ENCODE measurements at places on chromosomes 1 and 21. TPM values are rescaled to one million over a fixed set of nuclear protein-coding genes. Genes with fewer than 3 reads are reported as not detected.

Gene INAVA
- not detected for total RNA-seq

Gene NEXN
- 3.6 TPM for total RNA-seq

Gene AMIGO1
- total RNA-seq, result 2.0 TPM

Gene GJC2
- total RNA-seq, result not detected

Gene SPATA46
- not detected for total RNA-seq

Gene KLHDC7A
- not detected for total RNA-seq

Gene MYBPH
- not detected for total RNA-seq

GRCh38 chr21:37758982-37759381 lies 157.3 kb downstream of the KCNJ6 start:
- no peaks in the 10 kb centered on the region for H3K36me3 ChIP-seq
- no peak overlapping the region for H3K4me3 ChIP-seq
- peaks cover 7% of the 10 kb centered on the region for H3K27me3 ChIP-seq
- peak; percentile 52 for DNase-seq
- no peaks in the 10 kb centered on the region for H3K4me1 ChIP-seq

- peaks cover 3% of the 10 kb centered on the region for H3K27me3 ChIP-seq
- no peak overlapping the region for H3K27ac ChIP-seq
Observed at GRCh38 chr21:38793926-38794713, 11.6 kb upstream of the ETS2 start.

DNA sequence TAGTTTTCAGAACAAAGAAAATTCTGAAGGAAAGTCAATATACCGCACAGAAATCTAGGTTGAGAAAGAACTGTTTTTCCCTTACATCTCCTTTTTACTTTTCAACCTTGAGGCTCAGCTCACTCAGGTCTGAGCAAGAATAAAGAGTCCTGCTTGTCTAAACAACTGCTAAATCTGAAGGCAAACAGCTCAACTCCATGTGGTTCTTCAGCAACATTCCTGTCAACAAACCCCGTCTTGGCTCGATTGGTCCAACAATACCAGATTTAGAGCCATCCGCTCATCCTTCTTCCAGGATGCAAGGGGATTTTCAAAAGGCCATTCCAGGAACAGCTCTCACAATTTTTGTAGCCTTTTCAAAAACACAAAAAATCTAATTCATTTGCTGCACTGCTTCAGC lies 119.8 kb downstream of the HLCS start:
- peaks cover 7% of the 10 kb centered on the region for H3K4me1 ChIP-seq
- H3K27ac ChIP-seq, result no peak overlapping the region
- no peak overlapping the region for H3K4me3 ChIP-seq
- H3K36me3 ChIP-seq, result no peaks in the 10 kb centered on the region
- no peaks in the 10 kb centered on the region for H3K27me3 ChIP-seq
- DNase-seq, result no peak

GRCh38 chr1:164519426-164519825 lies 39.6 kb upstream of the PBX1 start:
- H3K36me3 ChIP-seq, result no peaks in the 10 kb centered on the region
- H3K27ac ChIP-seq, result no peak overlapping the region
- no peak overlapping the region for H3K4me3 ChIP-seq
- peaks cover 2% of the 10 kb centered on the region for H3K27me3 ChIP-seq

DNA sequence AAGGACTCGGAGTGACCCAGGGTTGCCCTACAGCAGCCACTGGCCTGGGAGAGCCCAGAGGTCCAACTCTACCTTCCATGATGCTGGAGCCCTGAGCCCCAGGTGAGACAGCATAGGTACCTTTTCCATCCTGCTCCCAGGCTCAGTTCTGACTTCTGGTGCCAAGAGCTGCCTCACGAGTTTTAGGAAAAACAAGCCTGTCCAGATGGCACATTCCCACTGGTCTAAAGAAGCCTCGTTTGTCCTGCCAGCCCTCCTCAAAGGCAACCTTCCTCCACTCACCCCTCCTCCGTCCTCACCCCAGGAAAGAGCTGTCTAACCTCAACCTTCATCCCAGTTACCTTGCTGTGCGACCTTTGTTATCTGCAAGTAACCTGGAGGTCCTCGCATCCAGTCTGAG lies 53.5 kb upstream of the PRELP start:
- no peak overlapping the region for H3K4me3 ChIP-seq
- DNase-seq, result no peak
- H3K27ac ChIP-seq, result no peak overlapping the region
- H3K4me1 ChIP-seq, result no peaks in the 10 kb centered on the region
- peaks cover 9% of the 10 kb centered on the region for H3K27me3 ChIP-seq

DNA sequence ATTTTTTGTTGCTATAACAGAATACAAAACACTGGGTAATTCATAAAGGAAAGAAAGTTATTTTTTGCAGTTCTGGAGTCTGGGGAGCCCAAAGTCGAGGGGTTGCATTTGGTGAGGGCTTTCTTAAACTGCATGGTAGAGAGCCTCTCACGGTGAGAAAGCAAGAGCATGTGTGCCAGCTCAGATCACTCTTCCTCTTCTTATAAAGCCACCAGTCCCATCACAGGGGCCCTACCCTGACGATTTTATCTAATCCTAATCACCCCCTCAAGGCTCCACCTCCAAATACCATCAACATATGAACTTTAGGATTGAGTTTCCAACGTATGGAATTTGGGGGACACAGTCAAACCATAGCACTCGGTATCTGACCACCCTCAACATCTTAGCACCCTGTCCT lies 1.0 kb upstream of the STRIP1 start:
- no peak for DNase-seq
- peak overlapping the region; percentile 95 for H3K27ac ChIP-seq
- H3K4me1 ChIP-seq, result peaks cover 47% of the 10 kb centered on the region
- H3K36me3 ChIP-seq, result peaks cover 8% of the 10 kb centered on the region
- peak overlapping the region; percentile 94 for H3K4me3 ChIP-seq
- no peaks in the 10 kb centered on the region for H3K27me3 ChIP-seq

- peak overlapping the region; percentile 57 for H3K27ac ChIP-seq
- no peak overlapping the region for H3K4me3 ChIP-seq
- H3K36me3 ChIP-seq, result peaks cover 70% of the 10 kb centered on the region
- H3K27me3 ChIP-seq, result no peaks in the 10 kb centered on the region
- H3K4me1 ChIP-seq, result peaks cover 58% of the 10 kb centered on the region
- no peak for DNase-seq
Observed at GRCh38 chr1:39001516-39002421, 10.7 kb downstream of the AKIRIN1 start.

DNA sequence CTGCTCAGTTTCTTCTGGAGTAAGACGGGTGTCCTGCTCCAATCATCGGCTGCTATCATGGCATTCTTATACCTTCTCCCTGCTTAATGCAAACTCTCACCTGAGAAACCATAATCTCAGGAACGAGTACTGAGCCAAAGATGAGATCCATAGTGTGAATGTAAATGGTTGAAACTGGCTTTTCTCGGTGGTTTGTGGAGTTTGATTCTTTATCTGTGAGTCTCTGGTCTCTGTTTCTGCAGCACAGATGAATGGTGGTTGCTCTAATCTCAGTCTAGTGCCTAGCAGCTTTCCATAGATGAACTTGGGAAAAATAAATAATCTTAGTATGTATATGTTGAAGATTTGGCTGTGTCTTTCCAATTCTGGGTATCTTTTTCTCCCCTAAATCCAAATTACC lies 274.4 kb downstream of the HHAT start:
- H3K4me3 ChIP-seq, result no peak overlapping the region
- H3K27ac ChIP-seq, result no peak overlapping the region
- no peaks in the 10 kb centered on the region for H3K4me1 ChIP-seq
- no peaks in the 10 kb centered on the region for H3K36me3 ChIP-seq
- no peak for DNase-seq
- H3K27me3 ChIP-seq, result peaks cover 4% of the 10 kb centered on the region

GRCh38 chr1:101448018-101448417 lies 211.2 kb downstream of the S1PR1 start:
- peaks cover 25% of the 10 kb centered on the region for H3K4me1 ChIP-seq
- no peak overlapping the region for H3K27ac ChIP-seq
- DNase-seq, result no peak
- H3K27me3 ChIP-seq, result peaks cover 15% of the 10 kb centered on the region

GRCh38 chr1:112704934-112705627 lies 1.8 kb downstream of the RHOC start:
- peaks cover 2% of the 10 kb centered on the region for H3K27me3 ChIP-seq
- H3K36me3 ChIP-seq, result peaks cover 10% of the 10 kb centered on the region
- peaks cover 68% of the 10 kb centered on the region for H3K4me1 ChIP-seq
- H3K4me3 ChIP-seq, result peak overlapping the region; percentile 58

GRCh38 chr1:79110749-79111148 lies 104.2 kb upstream of the ADGRL4 start:
- H3K27ac ChIP-seq, result no peak overlapping the region
- no peaks in the 10 kb centered on the region for H3K4me1 ChIP-seq
- DNase-seq, result no peak
- H3K4me3 ChIP-seq, result no peak overlapping the region

- H3K4me1 ChIP-seq, result no peaks in the 10 kb centered on the region
- no peak for DNase-seq
- H3K36me3 ChIP-seq, result no peaks in the 10 kb centered on the region
Observed at GRCh38 chr1:211634461-211634860, 41.0 kb downstream of the NEK2 start.

GRCh38 chr1:153921803-153922075 lies 1.0 kb downstream of the GATAD2B start:
- H3K4me3 ChIP-seq, result peak overlapping the region; percentile 89
- no peak for DNase-seq
- no peaks in the 10 kb centered on the region for H3K27me3 ChIP-seq
- H3K4me1 ChIP-seq, result peaks cover 48% of the 10 kb centered on the region
- peaks cover 16% of the 10 kb centered on the region for H3K36me3 ChIP-seq

- H3K27me3 ChIP-seq, result peaks cover 17% of the 10 kb centered on the region
- H3K36me3 ChIP-seq, result no peaks in the 10 kb centered on the region
- peaks cover 3% of the 10 kb centered on the region for H3K4me1 ChIP-seq
Observed at GRCh38 chr1:230758709-230759368, 11.7 kb downstream of the CAPN9 start.

GRCh38 chr1:214187121-214187900 lies 93.6 kb upstream of the SMYD2 start:
- no peaks in the 10 kb centered on the region for H3K36me3 ChIP-seq
- no peak for DNase-seq
- no peak overlapping the region for H3K4me3 ChIP-seq
- H3K4me1 ChIP-seq, result peaks cover 8% of the 10 kb centered on the region
- H3K27ac ChIP-seq, result no peak overlapping the region
- peaks cover 44% of the 10 kb centered on the region for H3K27me3 ChIP-seq

DNA sequence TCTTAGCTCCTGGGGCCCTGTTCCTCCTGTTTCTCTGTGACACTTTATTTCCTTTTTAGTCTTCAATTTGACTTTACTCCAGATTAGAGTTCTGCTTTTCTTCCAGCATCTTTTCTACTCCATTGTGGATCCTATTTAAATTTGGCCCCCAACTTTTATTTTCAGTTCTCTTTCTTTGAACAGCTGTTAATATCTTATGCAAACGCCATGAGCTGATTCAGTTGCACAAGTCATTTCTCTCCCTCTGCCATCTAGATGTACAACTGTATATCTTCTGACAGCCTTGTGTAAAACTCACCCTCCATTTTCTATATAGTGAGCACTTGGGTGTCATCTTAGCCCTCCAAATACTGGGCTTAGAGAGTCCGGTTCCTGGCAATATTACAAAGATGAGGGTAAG lies 42.2 kb downstream of the SPATA17 start:
- no peaks in the 10 kb centered on the region for H3K4me1 ChIP-seq
- no peaks in the 10 kb centered on the region for H3K36me3 ChIP-seq
- DNase-seq, result no peak
- no peak overlapping the region for H3K4me3 ChIP-seq

GRCh38 chr1:26546375-26546774 lies 16.8 kb downstream of the RPS6KA1 start:
- H3K36me3 ChIP-seq, result peaks cover 37% of the 10 kb centered on the region
- peak overlapping the region; percentile 80 for H3K4me3 ChIP-seq
- DNase-seq, result peak; percentile 31
- peak overlapping the region; percentile 96 for H3K27ac ChIP-seq
- H3K4me1 ChIP-seq, result peaks cover 63% of the 10 kb centered on the region
- no peaks in the 10 kb centered on the region for H3K27me3 ChIP-seq

GRCh38 chr1:39110882-39111281 lies 84.7 kb downstream of the NDUFS5 start:
- DNase-seq, result no peak
- peaks cover 18% of the 10 kb centered on the region for H3K4me1 ChIP-seq
- H3K27me3 ChIP-seq, result peaks cover 7% of the 10 kb centered on the region
- H3K36me3 ChIP-seq, result no peaks in the 10 kb centered on the region
- H3K4me3 ChIP-seq, result no peak overlapping the region

GRCh38 chr1:164725401-164725800 lies 166.4 kb downstream of the PBX1 start:
- H3K36me3 ChIP-seq, result no peaks in the 10 kb centered on the region
- no peak for DNase-seq
- peaks cover 4% of the 10 kb centered on the region for H3K27me3 ChIP-seq

DNA sequence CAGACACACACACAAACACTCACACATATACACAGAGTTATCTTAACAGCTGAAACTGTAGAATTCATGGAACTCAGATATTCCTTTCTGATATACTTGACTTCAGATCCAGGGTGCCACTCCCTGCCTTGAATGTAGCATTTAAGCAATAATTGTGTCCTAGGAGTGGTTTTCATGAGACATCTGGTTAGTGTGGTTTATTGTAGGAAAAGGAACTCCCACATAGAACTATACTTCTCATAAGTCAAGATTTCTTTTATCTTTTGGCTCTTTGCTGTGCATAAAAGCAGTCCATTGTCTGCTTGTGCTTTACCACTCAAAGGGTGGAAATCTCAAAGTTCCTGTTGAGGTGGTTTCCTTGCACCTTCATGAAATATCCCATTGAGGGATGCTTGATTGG lies 272.6 kb upstream of the SGIP1 start:
- H3K27me3 ChIP-seq, result no peaks in the 10 kb centered on the region
- no peak overlapping the region for H3K4me3 ChIP-seq
- peaks cover 80% of the 10 kb centered on the region for H3K4me1 ChIP-seq
- H3K36me3 ChIP-seq, result peaks cover 2% of the 10 kb centered on the region

GRCh38 chr1:9881838-9882249 lies 28.2 kb downstream of the CTNNBIP1 start:
- H3K4me1 ChIP-seq, result peaks cover 8% of the 10 kb centered on the region
- no peak overlapping the region for H3K4me3 ChIP-seq
- DNase-seq, result no peak
- H3K36me3 ChIP-seq, result no peaks in the 10 kb centered on the region
- no peak overlapping the region for H3K27ac ChIP-seq

DNA sequence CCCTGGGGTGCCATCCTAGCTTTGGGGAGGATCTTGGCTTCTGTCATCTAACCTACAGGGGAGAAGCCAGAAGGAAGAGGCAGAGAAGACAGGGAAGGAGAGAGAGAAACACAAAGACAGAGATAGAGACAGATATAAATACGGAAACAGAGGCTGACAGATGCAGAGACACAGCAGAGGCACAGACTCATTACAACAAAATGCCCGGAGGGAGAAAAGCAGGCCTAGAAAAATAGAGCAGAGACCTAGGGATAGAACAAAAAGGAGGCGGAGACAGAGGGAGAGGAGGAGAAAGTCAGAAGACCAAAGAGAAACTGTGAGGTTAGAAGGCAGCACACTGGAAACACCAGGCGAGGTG lies 1.9 kb downstream of the PEAR1 start:
- no peak overlapping the region for H3K4me3 ChIP-seq
- DNase-seq, result no peak
- peaks cover 39% of the 10 kb centered on the region for H3K27me3 ChIP-seq
- H3K27ac ChIP-seq, result no peak overlapping the region
- no peaks in the 10 kb centered on the region for H3K36me3 ChIP-seq
- peaks cover 12% of the 10 kb centered on the region for H3K4me1 ChIP-seq

All from activated CD4-positive, alpha-beta T cell treated with anti-CD3 and anti-CD28 coated beads for 36 hours (primary cell).